ENCODE measurements at places on chromosomes 3 and 15. TPM values are rescaled to one million over a fixed set of nuclear protein-coding genes. Genes with fewer than 3 reads are reported as not detected.

- no peak for DNase-seq
These were observed 41.1 kb downstream of the IGF1R start for GRCh38 chr15:98689431-98689861.

UCN2 gene
- total RNA-seq = not detected

EPHA6 gene
- total RNA-seq = not detected

HOMER2 gene
- 26.0 TPM for total RNA-seq

DNA sequence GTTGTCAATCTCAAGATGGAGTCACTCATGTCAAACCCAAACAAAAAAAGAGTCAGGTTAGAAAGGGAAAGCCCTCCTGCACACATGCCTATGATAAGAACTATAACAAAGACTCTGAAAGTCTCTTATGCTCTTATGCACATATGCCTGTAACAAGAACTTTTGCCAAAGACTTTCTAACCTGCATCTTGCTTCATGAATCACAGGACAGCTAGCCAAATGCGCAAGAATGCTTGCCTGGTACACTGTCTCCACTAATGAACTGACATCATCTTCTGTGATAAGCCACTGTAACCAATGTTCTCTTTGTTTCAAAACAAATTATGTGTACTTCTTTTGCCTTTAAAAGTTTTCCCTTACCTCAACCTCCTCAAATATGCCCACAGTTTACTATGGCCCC is 18.2 kb upstream of the EHHADH start:
- no peak for DNase-seq

DNA sequence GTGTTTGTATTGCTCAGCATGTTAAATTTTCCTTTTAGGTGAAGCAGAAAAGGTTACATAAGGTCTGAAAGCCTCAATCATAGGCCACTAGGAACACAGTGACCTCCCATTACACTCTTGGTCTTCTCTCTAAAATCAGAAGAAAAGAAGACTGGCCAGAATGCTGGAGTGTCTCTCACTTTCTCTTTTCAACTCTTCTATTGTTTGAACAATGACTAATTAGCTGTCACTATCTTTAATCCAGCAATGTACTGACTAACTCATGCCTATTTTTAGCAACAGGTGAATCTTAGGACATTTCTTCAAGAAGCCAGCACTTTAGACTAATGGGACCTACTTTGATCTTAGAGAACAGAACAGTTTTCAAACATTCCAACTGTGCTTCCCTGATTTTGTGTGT is 142.8 kb downstream of the TGFBR2 start:
- DNase-seq = no peak
